RWPE1 (cell line): ENCODE measurements at places on chromosomes 12 and 14.
A peak's percentile ranks its signal among the peaks of the same experiment; 100 is the strongest.

DNA sequence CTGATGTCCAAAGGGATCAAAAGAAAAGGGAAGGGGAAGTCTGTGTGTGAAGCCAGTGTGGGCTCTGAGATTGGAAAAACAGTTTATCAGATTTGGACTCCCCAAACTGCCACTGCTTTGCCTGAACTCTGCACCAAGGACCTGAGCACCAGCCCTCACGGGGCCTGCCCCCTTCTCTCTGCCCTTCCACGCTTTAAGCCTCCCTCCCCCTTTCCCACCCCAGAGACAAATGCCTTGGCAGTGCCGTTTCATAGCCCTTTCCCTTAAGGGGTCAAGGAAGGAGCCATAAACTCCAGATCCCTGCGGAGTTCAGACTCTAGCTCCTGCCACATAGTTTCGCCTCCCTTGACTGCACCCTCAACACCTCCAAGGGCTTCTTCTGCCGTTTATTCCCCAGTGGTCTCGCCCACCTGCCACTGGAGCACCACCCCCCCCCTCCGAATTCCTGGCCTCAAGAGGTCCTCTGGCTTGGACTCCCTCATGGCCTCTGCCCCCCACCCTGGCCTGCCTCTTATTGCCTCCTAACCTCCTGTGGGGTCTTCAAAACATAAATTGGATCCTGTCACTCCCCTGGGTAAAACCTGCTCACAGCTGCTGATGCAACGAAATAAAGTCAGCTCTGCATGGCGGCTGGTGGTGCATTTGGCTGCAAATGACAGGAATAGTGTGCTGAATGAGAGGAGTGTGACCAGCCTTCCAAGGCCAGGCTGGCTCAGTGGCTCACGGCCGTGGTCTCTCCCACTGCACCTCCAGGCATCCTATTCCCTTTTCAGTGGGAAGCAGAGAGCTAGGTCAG lies 18.8 kb downstream of the SLC25A29 start:
- no peak for DNase-seq

DNA sequence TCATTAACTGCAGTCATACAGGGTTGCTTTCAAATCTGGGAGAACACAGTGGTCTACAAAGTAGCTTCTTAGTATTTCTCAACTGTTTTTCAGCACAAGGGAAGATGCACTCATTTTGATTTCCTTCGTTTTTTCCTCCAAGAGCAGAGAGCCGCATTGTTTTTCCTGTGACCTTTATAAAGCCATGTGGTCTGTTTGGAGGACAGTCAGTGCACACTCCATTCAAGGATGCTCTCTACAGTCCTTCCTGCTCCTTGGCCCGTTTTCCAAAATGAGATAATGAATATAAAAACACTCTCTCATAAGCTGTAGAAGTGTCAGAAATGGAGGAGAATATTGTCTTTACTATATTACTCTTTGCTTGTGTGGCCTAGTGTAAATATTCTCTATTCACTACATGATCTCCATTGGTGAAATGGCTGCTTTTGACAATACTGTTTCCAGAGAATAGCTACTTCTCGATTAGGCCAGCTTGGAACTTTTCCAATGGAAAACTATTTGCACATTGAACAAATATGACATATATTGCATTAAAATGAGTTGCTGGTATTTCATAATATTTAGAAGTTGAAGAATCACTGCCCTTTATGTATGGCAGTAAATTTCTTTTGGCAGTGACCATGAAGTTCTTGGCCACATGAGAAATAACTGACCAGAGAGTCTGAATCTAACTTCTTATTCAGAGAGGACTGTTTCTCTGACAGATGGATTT lies 393.1 kb upstream of the RGS6 start:
- DNase-seq, result no peak

GRCh38 chr12:80015660-80016059 lies 80.8 kb upstream of the PPP1R12A start:
- no peak for DNase-seq

DNA sequence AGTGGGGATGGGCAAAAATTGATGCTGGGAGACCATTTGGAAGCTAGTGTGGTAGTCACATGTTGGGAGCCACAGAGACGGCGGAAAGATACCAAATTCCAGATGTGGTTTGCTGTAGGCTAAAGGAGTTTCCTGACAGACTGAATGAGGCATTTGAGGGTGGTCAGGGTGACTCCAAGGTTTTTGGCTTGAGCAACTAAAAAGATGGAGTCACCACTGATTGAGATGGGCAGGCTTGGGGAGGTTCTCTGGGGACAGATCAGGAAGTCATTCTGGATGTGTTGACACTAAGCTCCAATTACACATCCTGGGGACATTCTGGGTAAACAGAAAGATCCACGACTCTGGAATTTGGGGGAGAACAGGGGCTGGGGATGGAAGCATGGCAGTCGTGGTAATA lies 15.5 kb upstream of the SERPINA9 start:
- no peak for DNase-seq

DNA sequence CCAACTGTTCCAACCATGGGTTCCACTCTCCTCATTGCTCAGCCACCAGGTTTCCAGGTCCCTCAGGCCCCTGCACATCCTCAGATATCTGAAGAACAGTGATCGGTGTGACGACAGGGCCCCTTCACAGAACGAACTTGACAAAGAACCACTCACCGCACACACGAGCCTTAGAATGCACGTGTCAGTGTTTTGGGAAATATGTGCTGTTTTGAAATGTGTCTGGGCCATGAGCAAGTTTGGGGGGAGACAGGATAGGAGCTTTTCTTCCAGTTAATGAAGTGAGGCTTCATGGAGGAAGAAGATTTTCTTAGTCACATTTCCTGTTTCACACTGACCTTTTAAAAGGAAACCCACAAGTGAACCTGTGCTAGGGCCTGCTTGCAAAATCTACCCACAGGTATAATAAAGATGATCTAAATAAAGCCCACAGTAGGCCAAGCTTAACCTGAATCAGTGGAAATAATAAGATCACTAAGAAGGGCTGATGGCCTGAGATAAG lies 58.6 kb downstream of the ZFP36L1 start:
- no peak for DNase-seq

DNA sequence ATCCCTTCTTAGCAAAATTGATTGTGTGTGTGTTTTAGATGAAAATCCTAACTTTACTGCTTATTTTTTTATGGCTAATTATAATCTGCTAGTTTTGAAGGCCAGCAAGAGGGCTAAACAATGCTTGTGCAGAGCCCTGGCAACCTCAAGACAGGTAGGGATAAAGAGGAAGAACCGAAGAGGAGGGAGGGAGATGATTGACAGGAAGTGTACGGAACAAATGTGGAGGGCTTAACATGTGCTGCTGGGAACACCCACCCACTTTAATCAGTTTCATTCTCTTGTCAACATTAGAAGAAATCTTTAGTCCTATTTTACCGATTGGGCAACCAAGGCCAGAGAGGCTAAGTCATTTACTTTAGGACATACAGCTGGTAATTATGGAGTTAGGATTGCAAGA lies 1.4 kb upstream of the WSCD2 start:
- no peak for DNase-seq

- DNase-seq, result no peak
Measured at GRCh38 chr12:25942709-25943108, 15.8 kb upstream of the RASSF8 start.

DNA sequence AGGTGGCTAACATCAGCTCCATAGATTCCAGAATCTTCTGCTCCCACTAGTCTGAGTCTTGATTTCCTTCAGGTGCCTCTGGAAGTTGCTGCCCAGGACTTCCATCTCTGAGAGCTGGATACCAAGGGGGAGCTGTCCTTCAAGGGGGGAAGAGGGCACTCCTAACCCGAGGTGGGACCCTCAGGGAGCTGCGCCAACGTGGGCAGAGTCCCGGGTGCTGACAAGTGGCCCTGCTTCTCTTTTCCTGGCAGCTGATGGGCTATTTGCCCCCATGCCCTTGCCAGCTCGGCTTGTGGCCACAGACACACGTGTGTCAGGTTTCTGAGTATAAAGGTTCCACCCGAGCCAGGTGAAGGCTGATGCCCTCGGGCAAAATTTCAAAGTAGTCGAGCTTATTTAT lies 272.5 kb downstream of the TTC8 start:
- no peak for DNase-seq

DNA sequence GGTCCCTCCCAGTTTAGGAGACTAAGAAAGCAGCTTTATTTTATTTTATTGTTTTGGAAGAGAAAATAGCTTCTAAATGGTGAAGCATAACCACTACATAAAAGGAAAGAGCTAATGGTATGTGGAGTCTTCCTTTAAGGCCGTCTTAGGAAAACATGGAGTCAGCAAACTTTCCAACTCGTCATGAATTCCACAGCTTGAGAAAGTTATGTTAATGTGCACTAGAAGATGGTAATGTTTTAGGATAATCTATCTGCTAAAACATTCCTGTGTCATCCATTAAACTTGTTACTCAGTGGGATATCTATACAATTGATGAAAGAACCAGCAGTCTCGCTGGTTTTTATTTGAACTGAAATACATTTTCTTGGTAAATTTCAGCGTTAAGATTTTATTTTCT lies 448.4 kb upstream of the SEL1L start:
- DNase-seq, result no peak

- peak; percentile 30 for DNase-seq
Measured at GRCh38 chr12:79250960-79251755, 386.6 kb downstream of the SYT1 start.

DNA sequence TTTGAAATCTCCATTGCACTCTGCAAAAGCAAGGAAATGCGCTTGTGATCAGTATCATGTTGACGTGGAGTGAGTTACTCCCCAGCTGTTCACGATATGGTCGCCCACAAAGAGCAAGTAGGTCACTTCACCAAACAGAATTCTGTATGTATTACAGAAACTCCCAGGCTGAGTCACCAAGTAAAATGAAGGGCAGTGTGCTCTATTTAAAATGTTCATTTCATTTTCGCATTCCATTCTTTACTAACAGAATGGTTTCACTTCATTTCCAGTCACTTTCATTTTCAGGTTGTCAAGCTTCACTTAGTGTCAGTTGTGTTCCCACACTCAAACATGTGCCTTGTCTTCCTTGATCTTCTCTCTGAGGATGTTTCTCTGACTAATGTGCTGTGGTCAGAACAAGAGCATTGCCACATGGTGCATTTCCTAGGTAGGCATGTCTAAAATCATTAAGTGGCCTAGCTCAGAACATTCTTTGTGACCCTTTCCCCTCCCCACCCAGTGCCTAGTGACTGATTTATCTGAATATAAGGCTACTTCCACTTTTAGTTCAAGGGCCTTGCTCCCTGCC lies 391.2 kb downstream of the RAD51B start:
- peak; percentile 36 for DNase-seq
